ENCODE measurements at places on chromosomes 7 and 10. TPM values are rescaled to one million over a fixed set of nuclear protein-coding genes. Genes with fewer than 3 reads are reported as not detected.

GRCh38 chr7:140242057-140243031 is 65.6 kb upstream of the KDM7A start:
- no peak for DNase-seq
- no peaks in the 10 kb centered on the region for H3K4me1 ChIP-seq
- no peaks in the 10 kb centered on the region for H3K27me3 ChIP-seq
- no peaks in the 10 kb centered on the region for H3K36me3 ChIP-seq

DNA sequence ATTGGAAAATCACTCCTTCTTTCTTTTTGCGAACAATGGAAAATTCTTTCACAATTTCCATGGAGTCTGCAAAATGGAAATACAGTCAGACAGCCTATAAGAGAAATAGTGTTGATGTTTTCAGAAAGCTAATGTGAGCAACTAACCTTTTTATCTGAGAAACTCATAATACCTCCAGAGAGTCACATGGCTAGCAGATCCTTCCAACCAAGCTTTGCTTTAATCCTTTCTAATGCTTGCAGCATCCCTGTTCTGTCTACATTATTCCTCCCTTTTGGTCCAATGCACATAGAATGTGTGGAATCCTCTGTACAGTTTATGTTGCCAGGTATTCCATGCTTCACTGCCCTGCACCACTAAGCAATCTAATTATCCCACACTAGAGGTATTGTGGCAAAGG is 717.5 kb upstream of the LRRN3 start:
- H3K27ac ChIP-seq: no peak overlapping the region
- DNase-seq: no peak
- H3K27me3 ChIP-seq: no peaks in the 10 kb centered on the region
- no peaks in the 10 kb centered on the region for H3K36me3 ChIP-seq

- peak overlapping the region; percentile 80 for H3K4me3 ChIP-seq
- H3K36me3 ChIP-seq: no peaks in the 10 kb centered on the region
- peaks cover 5% of the 10 kb centered on the region for H3K4me1 ChIP-seq
- peaks cover 3% of the 10 kb centered on the region for H3K27me3 ChIP-seq
Observed at GRCh38 chr7:100604976-100605911, 3.1 kb downstream of the PCOLCE start.

DNA sequence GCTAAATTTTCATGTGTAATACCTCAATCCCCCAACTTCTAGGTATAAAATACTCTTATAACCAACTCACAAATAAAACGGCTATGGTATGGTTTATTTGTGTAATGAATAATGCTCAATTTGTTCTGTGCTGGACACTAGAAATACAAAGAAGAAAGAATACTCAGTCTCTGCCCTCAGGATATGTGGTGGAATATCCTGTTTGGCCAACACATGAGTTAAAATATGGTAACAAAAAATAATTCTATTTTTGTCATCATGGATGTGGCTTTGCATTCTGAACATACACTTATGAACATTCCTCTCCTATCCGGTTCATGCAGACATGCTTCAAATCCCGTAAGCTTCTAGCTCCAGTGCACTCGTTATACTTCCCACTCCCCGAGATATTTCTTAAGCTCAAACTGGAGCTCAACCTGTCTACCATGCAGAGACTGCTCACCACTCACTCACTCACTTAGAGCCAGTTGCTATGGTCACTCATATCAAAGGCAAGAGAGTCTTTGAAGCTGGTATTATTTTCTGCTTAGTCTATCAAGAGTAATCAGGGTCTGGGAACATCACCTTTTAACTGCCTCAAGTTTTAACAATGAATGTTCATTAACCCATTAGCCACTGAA is 53.8 kb upstream of the SLC16A12 start:
- H3K4me1 ChIP-seq: peaks cover 29% of the 10 kb centered on the region
- peaks cover 25% of the 10 kb centered on the region for H3K36me3 ChIP-seq
- peak overlapping the region; percentile 6 for H3K4me3 ChIP-seq
- peak overlapping the region; percentile 41 for H3K27ac ChIP-seq

GRCh38 chr10:16626697-16627096 is 105.0 kb upstream of the C1QL3 start:
- H3K4me1 ChIP-seq: no peaks in the 10 kb centered on the region
- no peak overlapping the region for H3K27ac ChIP-seq
- no peaks in the 10 kb centered on the region for H3K36me3 ChIP-seq
- no peak for DNase-seq

DNA sequence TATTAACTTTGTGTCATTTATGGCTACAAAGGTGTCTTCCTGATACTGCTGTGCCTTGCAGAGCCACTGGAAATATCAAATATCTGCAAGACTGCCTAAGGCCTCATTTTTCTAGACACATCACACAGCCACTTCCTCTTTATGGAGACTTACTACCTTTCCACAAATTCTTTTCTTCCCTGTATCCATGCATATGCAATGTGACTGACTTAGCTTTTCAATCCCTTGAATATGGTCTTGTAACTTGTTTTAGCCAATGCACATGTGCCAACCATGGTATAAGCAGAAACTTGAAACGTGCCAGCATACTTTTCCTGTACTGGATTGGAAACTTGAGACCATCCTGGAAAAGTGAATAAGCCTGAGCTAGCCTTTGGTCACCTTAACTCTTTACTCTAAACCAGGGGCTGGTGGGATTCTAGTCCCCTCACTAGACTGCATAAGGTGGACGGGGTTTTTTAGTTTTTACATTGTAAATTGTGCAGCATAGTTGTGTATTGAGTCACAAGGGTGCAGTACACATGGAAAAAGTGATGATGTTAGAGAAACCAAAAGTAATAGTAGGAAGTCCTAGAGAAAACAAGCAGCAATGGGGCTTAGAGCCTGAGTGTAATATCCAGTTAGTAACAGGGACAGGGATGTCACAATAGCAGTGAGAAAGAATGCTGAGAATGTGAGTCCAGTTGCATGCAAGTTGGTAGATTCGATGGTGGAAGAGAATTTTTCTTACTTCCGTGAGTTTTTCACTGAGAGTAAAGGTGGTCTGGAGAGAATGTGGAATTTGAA is 879.5 kb downstream of the SORCS1 start:
- no peak overlapping the region for H3K27ac ChIP-seq
- no peak overlapping the region for H3K4me3 ChIP-seq
- no peaks in the 10 kb centered on the region for H3K4me1 ChIP-seq
- no peaks in the 10 kb centered on the region for H3K27me3 ChIP-seq

DNA sequence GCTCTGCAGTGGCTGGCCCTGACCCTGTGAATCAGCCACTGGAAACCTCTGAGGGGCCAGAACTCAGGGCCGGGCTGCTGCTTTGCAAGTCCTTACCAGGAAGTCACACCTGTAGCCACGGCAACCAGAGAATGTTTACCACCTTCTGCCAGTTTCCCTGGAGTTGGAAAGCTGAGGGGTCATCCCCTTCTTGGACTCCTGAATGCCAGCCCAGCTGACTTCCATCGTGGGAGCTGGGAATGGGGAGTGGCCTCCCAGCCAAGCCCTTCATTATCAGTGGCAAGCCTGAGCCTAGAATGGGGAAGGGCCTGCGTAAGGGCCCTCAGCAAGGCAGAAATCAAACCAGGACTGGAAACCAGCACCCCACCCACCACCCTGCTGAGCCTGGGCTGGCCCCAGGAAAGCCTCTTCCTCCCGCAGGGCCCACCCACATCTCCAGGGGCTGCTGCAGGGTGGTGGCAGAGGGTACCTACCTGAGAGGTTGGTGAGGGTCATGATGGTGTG is 6.5 kb upstream of the CRHR2 start:
- DNase-seq: no peak
- no peaks in the 10 kb centered on the region for H3K36me3 ChIP-seq
- H3K4me1 ChIP-seq: peaks cover 7% of the 10 kb centered on the region

GRCh38 chr7:96285579-96285978 is 36.3 kb downstream of the SLC25A13 start:
- no peaks in the 10 kb centered on the region for H3K36me3 ChIP-seq
- DNase-seq: no peak
- H3K27ac ChIP-seq: no peak overlapping the region
- H3K4me1 ChIP-seq: peaks cover 8% of the 10 kb centered on the region

- H3K27ac ChIP-seq: no peak overlapping the region
- H3K4me3 ChIP-seq: no peak overlapping the region
- peaks cover 2% of the 10 kb centered on the region for H3K27me3 ChIP-seq
Observed at GRCh38 chr10:129421399-129422010, 45.5 kb upstream of the MGMT start.

DNA sequence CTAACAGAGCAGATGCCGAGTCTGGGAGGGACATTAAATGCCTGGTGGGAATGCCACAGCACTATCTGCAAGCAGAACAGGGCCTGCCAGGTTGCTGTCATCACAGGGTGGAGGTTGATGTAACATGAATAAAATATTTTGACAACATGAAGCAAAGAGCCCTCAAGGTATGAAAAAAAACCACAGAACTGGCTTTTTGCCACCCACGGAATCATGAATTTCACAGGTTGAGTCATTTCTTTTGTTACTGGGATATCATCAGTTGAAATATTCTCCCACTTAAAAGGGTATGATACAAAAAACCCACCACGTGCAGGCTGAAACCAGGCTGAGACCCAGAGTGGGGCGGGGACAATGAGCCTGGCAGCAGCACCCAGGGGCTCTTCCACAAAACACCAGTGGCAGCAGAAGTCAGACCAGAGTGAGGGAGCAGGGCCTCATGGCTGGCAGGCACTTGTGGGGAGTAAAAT is 220.1 kb downstream of the TNS3 start:
- no peak for DNase-seq
- H3K27ac ChIP-seq: no peak overlapping the region
- peaks cover 4% of the 10 kb centered on the region for H3K4me1 ChIP-seq
- no peaks in the 10 kb centered on the region for H3K36me3 ChIP-seq

GRCh38 chr7:73512018-73512780 is 9.9 kb downstream of the BAZ1B start:
- H3K27ac ChIP-seq: no peak overlapping the region
- H3K27me3 ChIP-seq: no peaks in the 10 kb centered on the region
- H3K36me3 ChIP-seq: peaks cover 10% of the 10 kb centered on the region
- H3K4me1 ChIP-seq: peaks cover 12% of the 10 kb centered on the region
- no peak for DNase-seq

DNA sequence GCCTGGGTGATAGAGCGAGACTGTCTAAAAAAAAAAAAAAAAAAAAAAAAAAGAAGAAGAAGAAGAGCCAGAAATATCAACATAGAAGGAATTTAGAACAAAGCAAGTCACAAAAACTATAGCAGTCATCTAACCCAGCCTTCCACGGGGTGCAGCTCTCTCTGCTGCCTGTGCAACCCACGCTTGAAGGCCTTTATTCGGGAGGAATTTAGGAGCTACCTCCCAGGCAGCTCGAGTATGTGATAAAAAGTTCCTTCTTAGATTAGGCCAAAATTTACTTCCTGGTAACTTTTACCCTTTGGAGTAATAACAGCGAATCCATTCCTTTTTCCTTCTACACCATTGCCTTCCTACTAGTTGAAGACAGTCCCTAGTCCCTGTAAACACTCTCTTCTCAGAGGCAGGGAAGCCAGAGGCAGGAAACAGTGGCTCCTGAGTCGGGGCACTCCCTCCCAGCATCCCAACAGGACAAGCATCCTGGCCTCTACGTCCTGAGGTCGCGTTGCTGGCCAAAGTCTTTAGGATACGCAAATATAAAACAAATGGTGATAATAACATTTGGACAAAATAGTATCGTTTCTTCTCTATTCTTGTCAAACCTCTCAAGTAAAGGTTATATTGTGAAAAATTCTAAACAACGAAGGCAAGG is 109.3 kb upstream of the KMT2C start:
- H3K36me3 ChIP-seq: no peaks in the 10 kb centered on the region
- H3K4me3 ChIP-seq: no peak overlapping the region
- H3K27me3 ChIP-seq: no peaks in the 10 kb centered on the region
- no peaks in the 10 kb centered on the region for H3K4me1 ChIP-seq
- no peak for DNase-seq

DNA sequence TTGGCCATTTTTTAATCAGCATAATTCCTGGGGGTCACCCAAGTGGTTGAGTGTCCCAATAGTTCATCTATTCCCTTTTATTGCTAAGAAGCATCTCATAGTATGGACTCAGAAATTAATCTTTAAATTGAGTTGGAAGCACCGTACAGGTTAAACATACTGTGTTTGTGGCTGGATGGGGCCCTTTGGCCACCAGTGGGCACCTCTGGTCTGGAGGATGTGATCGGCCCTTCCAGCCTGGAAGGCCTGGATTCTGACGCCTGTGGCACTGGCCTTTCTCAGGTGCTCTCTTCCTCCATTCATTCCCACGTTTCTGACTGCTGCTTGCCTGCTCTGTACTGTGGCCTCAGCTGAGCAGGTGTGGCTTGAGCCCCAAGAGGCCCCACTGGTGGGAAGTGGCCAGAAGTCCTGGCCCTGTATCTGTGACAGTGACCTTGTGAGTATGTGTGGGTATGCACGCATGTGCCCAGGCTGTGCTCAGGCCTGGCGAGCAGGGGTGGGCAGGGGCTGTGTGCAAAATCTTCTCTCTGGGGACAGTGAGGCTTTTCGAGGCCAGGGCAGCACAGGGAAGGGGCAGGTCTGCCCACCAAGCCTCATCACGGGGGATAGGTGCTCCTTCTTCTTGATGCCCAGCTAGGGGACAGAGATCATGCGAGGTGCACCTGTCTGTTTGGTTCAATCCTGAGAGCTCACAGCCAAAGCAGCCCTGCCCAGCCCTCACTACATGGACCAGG is 30.1 kb downstream of the LDB3 start:
- peak; percentile 25 for DNase-seq
- H3K27ac ChIP-seq: peak overlapping the region; percentile 28
- H3K36me3 ChIP-seq: peaks cover 98% of the 10 kb centered on the region
- no peaks in the 10 kb centered on the region for H3K27me3 ChIP-seq
- peaks cover 14% of the 10 kb centered on the region for H3K4me1 ChIP-seq

GRCh38 chr7:77266291-77266794 is 66.7 kb upstream of the FGL2 start:
- no peak overlapping the region for H3K4me3 ChIP-seq
- no peaks in the 10 kb centered on the region for H3K4me1 ChIP-seq
- H3K36me3 ChIP-seq: no peaks in the 10 kb centered on the region
- no peak overlapping the region for H3K27ac ChIP-seq

- H3K4me3 ChIP-seq: no peak overlapping the region
- DNase-seq: no peak
- no peaks in the 10 kb centered on the region for H3K36me3 ChIP-seq
- H3K4me1 ChIP-seq: no peaks in the 10 kb centered on the region
Observed at GRCh38 chr10:89916468-89917215, 215.3 kb downstream of the KIF20B start.

GRCh38 chr7:68733219-68734153 is 864.8 kb upstream of the AUTS2 start:
- H3K27ac ChIP-seq: no peak overlapping the region
- no peaks in the 10 kb centered on the region for H3K36me3 ChIP-seq
- no peak overlapping the region for H3K4me3 ChIP-seq
- no peaks in the 10 kb centered on the region for H3K27me3 ChIP-seq
- DNase-seq: no peak

GRCh38 chr10:71836596-71836974 is 14.5 kb downstream of the PSAP start:
- peak overlapping the region; percentile 47 for H3K4me3 ChIP-seq
- H3K4me1 ChIP-seq: peaks cover 86% of the 10 kb centered on the region
- DNase-seq: no peak

ACTL6B gene
- total RNA-seq: not detected

MPP7 gene
- 11.3 TPM for total RNA-seq

RBP4 gene
- 2.2 TPM for total RNA-seq

CYP2E1 gene
- 2.0 TPM for total RNA-seq

AGAP9 gene
- 2.0 TPM for total RNA-seq

CAV1 gene
- total RNA-seq: 68.1 TPM

Measured in psoas muscle (tissue), 8 donors.